ENCODE measurements at places on chromosomes 2 and 18.

- DNase-seq = no peak
Measured at GRCh38 chr2:219595256-219595655, 2.4 kb upstream of the STK11IP start.

DNA sequence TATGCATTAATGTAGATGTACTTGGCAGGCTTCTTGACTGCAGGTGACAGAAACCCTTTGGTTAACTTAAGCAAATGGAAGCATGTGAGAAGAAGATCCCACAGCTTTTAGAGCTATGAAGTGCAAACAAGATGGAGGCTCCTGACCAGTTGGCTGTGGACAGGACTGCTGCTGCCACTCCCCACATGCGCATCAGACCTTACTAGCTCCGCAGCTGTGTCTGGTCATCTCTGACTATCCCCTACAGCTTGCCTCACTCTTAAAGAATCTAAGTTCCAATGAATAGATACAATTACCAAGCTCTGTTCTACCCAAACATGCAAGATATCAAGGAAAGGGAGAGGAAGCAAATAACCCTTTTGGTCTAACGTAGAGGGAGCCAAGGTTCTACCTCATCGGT is 587.6 kb downstream of the DSC3 start:
- DNase-seq = no peak

- no peak for DNase-seq
Measured at GRCh38 chr18:58386780-58387179, 242.1 kb downstream of the ALPK2 start.

DNA sequence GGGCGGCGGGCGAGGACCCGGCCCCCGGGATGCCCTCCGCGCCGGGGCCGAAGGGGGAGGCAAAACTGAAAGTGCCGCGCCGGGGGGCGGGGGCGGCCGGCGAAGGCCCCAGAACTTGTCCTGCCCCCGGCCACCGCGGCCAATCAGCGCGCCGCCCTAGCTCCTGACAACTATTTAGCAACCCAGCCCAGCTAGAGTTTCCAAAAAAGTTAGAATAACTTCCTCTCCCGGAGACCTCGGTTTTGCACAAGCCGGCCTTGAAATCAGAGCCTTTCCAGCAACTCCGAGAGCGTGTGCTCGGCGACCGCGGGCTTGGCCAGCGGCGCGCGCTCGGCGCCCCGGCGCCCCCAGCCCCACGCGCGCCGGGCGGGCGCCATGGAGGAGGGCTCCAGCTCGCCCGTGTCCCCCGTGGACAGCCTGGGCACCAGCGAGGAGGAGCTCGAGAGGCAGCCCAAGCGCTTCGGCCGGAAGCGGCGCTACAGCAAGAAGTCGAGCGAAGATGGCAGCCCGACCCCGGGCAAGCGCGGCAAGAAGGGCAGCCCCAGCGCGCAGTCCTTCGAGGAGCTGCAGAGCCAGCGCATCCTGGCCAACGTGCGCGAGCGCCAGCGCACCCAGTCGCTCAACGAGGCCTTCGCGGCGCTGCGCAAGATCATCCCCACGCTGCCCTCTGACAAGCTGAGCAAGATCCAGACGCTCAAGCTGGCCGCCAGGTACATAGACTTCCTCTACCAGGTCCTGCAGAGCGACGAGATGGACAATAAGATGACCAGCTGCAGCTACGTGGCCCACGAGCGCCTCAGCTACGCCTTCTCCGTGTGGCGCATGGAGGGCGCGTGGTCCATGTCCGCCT is at the start of gene TWIST2:
Gene TWIST2, plus strand, starts transcription at position 245 of the 850 bp plus-strand sequence. Its CDS starts 131 bp downstream, at position 376.
- DNase-seq = no peak

DNA sequence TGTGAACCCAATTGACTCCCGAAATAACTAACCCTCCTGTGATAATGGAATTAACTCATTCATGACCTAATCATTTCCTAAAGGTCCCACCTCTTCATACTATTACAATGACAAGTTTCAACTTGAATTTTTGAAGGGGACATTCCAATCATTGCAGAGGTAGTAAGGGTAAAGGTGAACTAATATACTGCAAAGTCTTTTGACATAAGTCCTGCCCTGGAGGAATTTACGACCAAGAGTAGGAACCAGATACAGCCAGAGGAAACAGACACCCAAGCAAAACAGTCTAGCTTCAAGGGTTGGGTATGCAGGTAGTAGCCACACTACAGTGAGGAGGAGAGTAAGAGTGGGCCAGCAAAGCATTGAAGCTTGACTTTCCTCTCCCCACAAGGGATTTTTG is 1.2 kb upstream of the SRBD1 start:
- no peak for DNase-seq

DNA sequence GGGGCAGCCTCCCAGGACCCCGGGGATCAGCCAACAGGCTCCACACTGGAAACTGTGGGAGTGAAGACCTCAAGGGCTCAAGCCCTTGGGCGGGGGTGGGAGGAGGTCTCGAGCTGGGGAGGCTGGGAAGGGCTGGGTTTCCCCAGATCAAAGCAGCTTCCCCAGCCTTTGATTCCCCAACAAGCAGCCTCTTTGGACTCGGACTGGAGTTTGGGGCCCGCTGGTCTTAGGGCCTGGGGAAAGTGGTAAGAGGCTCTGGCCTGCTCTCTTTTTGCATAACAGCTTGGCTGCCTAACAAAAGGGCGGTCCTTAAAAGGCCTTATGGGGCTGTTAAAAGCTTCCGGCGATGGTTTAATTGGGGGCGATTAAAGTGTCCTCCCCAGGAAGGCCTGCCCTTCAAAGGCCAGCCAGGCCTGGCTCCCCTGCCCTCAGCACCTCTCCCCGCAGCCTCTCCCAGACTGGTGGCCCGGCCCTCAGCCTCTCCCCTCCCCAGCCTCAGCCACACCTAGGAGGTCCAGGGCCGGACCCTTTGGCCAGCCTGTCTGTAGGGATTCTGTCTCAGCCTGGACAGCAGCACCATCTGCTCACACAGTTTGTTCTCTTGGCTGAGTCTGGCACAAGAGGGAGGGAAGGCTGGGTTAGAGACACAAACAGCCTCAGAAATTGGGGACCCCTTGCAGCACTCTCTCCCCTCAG is 39.6 kb downstream of the ZFP36L2 start:
- DNase-seq = no peak

DNA sequence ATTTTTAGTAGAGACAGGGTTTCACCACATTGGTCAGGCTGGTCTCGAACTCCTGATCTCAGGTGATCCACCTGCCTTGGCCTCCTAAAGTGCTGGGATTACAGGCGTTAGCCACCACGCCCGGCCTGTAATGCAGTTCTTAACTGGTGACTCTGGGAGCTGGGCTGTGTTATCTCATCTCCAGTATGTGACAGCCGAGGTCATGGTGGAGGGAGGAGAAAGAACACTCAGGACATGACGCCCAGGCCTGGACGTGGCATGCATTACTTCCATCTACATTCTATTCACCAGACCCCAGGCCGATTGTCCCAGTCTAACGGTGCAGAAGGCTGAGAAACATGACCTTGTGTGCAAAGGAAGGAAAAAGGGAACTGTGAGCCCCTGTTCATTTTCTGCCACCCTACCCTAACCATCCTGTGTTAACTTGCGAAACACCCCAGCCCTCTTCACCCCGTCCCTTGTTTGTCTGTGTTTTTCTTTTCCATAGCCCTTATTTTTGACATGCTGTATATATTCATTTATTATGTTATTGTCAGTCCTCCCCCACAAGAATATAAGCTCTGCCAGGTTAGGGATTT is 88.1 kb upstream of the ASAP2 start:
- no peak for DNase-seq
